ENCODE measurements at places on chromosomes 16 and 17.

DNA sequence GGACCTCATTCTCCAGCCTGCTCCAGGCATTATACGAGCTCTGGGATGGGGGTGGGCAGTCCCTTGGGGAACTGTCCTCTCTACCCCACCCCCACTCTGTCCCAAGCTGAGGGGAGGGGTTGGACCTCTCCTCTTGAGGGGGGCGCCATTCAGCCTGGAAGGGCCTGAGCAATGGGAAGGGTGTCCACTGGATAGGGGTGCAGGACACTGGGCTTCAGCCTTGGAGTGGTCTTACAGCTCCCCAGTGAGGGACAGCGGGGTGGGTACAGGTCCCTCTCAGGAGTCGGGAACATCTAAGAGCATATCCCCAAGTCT lies 9.5 kb upstream of the CBX8 start:
- no peak for DNase-seq

DNA sequence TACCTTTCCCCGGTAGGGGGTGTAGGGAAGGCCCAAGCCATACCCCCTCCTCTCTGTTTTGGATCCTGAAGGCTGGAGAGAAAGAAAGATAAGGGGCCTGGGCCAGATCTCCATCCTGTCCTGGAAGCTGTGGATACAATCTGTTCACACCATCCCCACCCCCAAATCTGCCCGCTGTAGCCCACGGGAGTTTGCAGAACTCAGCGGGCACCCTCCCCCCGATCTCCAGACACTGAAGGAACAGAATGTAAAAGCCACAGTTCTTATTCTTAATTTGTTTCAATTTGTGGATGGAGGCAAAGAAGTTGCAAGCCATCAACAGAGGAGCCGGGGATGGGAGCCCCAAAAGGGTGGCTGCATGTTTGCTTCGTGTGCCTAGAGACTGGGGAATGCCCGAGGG lies 27.2 kb downstream of the GJD3 start:
- DNase-seq, result no peak

- no peak for DNase-seq
Measured at GRCh38 chr16:58497468-58497867, 2.5 kb upstream of the NDRG4 start.

DNA sequence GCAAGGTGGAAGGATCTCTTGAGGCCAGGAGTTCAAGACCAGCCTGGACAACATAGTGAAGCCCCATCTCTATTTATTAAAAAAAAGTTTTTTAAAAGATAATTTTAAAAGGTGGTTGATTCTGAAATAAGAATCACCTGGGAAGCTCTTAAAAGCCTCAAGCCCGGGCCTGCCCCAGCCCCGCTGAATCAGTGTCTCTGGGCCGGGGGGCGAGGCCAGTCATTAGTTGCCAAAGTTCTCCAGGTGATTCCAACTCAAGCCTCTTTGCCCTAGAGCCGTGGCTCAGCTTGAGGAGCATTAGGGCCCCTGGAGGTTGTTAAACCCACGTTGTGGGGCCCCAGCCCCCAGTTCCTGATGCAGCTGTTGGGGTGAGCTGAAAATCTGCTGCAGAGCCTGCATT lies 24.6 kb downstream of the JPH3 start:
- no peak for DNase-seq

GRCh38 chr16:4246777-4247459 lies 5.0 kb upstream of the SRL start:
- no peak for DNase-seq

DNA sequence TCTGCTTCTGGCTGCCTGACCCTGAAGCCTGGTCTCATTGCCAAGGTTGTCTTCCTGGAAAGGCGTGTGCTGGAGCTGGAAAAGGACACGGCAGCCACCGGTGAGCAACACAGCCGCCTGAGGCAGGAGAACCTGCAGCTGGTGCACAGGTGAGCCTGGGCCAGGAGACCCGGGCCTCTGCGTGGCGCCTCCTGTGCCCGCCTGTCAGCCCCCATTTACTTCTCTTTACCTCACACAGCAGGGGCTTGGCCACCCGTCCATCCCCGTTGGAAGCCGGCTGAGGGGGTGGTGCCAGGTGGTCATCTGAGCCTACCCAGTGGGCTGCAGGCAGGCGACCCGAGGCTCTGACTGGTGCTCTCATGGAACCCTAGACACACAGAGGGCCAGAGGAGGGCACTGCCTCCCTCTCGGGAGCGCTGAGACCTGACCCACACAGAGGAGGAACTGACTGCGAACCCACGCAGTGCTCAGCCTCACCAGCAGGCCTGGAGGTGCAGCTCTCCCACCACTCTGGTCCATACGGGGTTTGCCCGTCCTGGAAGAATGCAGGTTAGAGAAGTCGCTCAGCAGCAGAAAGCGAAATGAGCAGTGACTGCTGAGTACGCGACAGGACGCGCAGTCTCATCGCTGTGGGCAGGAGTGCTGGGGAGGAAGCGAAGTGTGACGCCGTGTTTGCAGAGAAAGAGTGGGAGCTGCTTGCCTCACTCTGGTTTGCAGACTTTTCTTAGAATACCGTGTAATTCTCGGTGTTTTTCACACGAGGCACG lies 21.9 kb upstream of the CAPN15 start:
- no peak for DNase-seq

DNA sequence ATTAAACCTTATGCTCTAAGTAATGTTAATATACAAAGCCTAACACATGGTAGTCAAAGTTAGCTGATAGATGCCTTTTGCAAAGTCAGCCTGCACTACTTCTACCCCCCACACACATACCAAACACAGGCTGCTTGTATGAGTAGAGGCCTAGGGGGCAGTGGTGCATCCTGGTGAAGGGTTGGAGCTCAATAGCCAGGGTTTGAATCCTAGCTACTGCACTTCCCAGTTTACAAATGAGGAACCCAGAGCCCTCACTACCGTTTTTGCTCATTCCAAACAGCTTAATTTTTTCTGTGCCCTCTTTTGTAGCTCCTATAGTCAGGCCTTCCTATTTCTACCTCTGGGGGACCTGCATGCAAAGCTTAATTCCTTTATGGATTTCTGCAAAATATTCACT lies 18.9 kb upstream of the HYDIN start:
- no peak for DNase-seq

GRCh38 chr17:76597156-76598003 lies 11.7 kb upstream of the ST6GALNAC2 start:
- DNase-seq, result no peak

DNA sequence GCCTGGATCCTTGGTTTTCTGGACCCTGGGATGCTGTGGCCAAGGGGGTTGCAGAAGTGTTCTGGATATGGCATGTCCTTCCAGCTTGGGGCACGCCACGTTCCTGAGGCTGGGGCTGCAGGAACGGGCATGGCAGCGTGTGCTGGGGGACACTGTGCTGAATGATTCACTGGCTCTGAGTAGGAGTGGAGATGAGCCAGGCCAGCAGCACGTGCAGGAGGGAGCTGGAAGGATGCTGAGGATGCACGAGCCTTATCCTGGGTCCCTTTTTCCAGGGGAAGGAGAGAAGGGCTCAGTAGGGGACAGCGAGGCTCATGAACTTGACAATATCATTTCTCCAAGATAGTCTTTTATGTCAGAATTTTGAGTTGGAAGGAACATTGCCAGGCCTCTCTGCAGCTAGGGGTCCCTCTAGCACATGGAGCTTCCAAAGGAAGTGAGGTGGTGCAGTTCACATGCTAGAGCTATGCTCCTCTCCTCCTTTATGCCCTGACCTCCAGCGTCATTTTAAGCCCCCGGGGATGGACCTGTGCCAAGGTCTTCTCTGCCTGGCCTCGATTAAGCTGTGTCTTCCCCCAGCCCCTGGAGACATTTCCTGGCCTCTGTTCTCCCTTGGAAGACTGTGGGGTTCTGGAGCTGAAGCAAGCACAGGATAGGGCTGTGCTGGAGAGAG lies 125.9 kb downstream of the OR1D5 start:
- no peak for DNase-seq

DNA sequence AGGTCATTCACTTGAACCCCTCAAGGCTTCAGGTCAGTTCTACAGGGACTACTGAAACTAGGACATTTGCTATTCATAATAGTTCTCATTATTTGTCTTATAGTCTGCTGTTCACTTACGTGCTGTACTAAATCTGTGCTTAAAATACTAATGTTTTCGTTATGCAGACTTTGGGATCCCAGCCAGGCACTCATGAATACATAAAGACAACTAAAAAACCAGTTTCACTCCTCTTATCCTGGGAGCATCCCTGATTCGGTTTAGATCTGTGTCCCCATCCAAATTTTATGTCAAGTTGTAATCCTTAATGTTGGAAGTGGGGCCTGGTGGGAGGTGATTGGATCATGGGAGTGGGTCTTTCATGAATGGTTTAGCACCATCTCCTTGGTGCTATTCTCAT lies 1291.8 kb downstream of the CDH11 start:
- no peak for DNase-seq

All from activated CD4-positive, alpha-beta T cell treated with anti-CD3 and anti-CD28 coated beads, Interleukin-2, Interleukin-6, amounts not matched to agents 100 ng/mL and 50 ng/mL, durations not matched to agents 16 hours and 8 hours (primary cell).